ENCODE measurements at places on chromosomes 6 and 20. TPM values are rescaled to one million over a fixed set of nuclear protein-coding genes. Genes with fewer than 3 reads are reported as not detected.

DNA sequence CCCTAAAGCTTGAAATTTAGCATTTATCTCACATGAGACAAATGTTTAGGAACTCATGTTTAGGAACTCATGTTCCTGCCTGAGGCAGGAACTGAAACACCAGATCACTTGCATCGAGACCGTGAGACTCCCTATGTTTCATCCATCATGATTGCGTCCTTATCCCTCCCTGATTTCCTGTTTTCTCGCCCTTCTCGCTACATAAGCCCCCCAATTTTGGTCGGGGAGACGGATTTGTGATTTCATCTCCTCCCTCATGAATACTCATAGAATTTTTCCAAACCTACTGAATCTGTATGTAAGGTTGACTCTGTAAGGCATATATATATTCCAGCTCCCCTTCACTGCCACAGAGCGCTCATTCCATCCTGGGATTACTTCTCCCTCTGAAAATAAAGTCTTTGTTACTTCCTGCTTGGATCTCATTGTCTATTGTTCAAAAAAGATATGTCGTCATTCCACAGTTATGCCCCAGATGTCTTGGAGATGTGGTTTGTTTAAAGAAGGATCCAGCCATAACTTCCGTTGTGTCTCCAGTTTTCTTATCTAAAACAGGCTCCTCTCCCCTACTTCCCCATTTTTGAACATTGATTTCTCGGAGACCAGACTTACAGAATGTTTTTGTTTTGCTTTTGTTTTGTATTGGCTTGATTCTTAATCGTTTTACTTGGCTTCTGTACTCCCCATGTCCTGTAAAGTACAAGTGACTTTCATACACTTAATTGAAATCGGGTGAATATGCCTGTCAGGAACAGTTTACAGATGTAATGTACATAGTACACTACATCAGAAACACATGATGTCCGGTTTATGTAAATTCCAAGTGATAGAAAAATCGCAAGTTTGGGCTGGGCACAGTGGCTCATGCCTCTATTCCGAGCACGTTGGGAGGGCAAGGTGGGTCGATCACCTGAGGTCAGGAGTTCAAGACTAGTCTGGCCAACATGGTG lies 118.7 kb downstream of the HFE start:
- peak overlapping the region; percentile 96 for H3K27ac ChIP-seq
- H3K4me1 ChIP-seq, result no peaks in the 10 kb centered on the region
- H3K27me3 ChIP-seq, result no peaks in the 10 kb centered on the region
- H3K36me3 ChIP-seq, result no peaks in the 10 kb centered on the region

The SEL1L2 gene
- not detected for total RNA-seq

DNA sequence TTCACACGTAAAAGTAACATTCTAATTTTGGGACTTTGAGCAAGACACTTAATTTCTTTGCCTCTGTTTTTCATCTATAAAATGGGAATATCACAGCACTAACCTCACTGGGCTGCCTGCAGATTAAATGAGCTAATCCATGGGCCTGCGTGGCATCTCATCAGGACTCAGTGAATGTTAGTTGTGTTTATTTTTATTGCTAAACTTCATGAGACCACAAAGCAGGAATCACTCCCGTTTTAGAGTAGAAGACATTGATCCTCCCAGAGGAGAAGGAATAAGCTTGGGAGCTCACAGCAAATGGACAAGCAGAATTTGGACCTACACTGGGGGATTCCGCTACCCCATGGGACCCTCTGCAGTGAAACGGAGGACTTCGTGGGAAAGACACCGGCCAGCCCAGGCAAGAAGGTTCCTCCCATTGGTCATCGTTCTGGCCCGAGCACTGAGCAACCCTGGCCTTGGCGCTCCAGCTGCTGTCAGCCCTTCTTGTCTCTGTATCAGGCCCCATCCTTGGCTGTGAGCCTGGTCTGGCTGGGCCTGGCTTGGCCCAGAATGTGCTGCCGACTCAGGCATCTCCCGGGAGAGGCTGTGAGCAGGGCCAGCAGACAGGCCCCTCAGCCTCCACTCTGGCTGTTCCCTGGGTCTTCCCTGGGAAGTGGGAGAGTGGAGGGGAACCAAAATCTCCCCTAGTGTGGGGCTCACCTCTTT lies 79.8 kb downstream of the NFATC2 start:
- H3K36me3 ChIP-seq, result no peaks in the 10 kb centered on the region
- no peaks in the 10 kb centered on the region for H3K4me1 ChIP-seq
- no peak for DNase-seq
- H3K4me3 ChIP-seq, result no peak overlapping the region
- no peak overlapping the region for H3K27ac ChIP-seq

The CLPSL1 gene
- total RNA-seq, result not detected

The HLA-DOB gene
- not detected for total RNA-seq

The PRPH2 gene
- 0.65 TPM for total RNA-seq

- no peaks in the 10 kb centered on the region for H3K27me3 ChIP-seq
- H3K4me3 ChIP-seq, result no peak overlapping the region
- DNase-seq, result no peak
Observed at GRCh38 chr6:144347933-144348332, 62.8 kb downstream of the UTRN start.

DNA sequence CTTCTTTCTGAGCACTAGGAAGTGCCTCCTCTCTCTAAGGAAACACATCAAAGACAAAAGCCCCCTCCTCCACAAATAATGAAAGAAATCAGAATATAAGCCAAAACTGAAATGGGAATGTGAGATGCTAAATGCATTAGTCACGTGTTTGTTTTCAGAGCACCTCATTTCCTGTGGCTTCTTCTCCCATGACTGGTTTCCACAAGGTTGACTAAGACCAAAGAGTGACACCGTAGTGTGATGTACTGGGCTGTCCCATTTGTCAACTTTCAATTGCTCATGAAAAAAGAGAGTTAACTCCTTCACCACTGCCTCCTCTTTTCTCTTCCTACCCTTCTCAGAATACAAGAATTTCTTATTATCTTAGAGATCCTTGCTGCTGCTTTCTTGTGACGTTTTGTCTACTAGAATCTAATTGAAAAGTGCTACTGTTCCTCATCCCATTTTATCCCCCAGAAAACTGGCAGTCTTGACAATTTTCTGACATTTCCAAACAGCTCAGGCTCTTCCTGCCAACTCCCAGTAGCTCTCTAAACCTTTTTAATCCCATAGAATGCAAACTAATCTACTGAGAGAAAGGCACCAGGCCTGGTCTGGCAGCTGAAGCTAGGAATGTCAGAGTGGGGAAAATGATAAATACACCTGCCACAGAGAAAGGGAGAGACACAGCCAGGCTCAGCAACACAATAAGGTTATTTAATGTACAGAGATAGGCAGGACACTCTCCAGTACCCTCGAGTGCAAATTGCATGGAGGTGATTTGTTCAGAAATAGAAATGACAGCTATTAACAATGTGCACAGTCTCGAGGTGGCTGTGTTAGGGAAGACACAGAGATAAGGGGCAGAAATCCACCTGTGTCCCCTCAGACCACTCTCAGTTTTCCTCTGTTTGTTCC lies 671.7 kb upstream of the NRSN1 start:
- no peaks in the 10 kb centered on the region for H3K4me1 ChIP-seq
- no peak for DNase-seq
- no peak overlapping the region for H3K27ac ChIP-seq
- H3K4me3 ChIP-seq, result no peak overlapping the region
- no peaks in the 10 kb centered on the region for H3K27me3 ChIP-seq
- no peaks in the 10 kb centered on the region for H3K36me3 ChIP-seq

The CCN5 gene
- not detected for total RNA-seq

GRCh38 chr20:8406391-8406790 lies 274.3 kb downstream of the PLCB1 start:
- no peaks in the 10 kb centered on the region for H3K4me1 ChIP-seq
- no peak for DNase-seq
- H3K27me3 ChIP-seq, result no peaks in the 10 kb centered on the region
- no peak overlapping the region for H3K4me3 ChIP-seq

- H3K27ac ChIP-seq, result no peak overlapping the region
- no peak for DNase-seq
- H3K36me3 ChIP-seq, result no peaks in the 10 kb centered on the region
- H3K4me1 ChIP-seq, result no peaks in the 10 kb centered on the region
- H3K27me3 ChIP-seq, result no peaks in the 10 kb centered on the region
- no peak overlapping the region for H3K4me3 ChIP-seq
Observed at GRCh38 chr20:3970016-3970415, 45.3 kb downstream of the RNF24 start.

DNA sequence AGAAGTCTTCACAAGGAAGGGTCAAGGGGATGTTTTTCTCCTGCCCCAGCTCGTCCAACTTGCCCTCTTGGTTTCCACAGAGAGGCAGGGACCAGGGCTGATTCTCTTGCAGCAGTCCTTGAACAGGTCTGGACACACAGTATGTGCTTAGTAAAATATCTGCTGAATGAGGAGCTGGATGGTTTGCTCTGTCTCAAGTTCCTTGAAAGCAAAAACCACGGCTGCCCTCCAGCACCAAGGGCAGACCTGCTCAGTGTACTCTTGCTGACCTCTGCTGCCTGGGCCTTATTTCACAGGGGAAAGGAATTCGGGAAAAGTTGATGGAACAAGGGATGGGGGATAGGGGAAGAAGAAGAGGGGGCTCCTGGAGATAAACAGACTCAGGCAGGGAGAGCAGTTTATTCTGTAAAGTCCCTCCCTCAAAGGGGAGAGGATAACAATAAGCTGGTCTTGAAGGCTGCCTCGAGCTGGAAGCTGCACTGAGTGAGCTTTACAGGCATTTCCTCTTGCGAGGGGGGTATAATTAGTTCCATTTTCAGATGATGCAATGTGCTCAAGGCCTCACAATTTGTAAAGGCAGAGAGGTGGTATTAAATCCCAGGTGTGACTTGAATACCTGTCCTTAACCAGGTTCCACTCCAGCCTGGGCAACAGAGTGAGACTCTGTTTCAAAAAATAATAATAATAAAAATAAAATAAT lies 10.3 kb downstream of the KCNK5 start:
- H3K27me3 ChIP-seq, result no peaks in the 10 kb centered on the region
- H3K4me3 ChIP-seq, result no peak overlapping the region
- H3K27ac ChIP-seq, result no peak overlapping the region

The NAPB gene
- 12.3 TPM for total RNA-seq

The SPATA2 gene
- total RNA-seq, result 11.9 TPM

GRCh38 chr20:31605902-31606803 lies 1.1 kb downstream of the ID1 start:
- no peak for DNase-seq
- H3K4me1 ChIP-seq, result peaks cover 19% of the 10 kb centered on the region
- no peaks in the 10 kb centered on the region for H3K27me3 ChIP-seq
- peaks cover 11% of the 10 kb centered on the region for H3K36me3 ChIP-seq
- H3K4me3 ChIP-seq, result peak overlapping the region; percentile 72

The MLN gene
- total RNA-seq, result not detected

The IL20RA gene
- 1.7 TPM for total RNA-seq

The IRF4 gene
- 2.1 TPM for total RNA-seq

The RAB22A gene
- total RNA-seq, result 6.6 TPM

DNA sequence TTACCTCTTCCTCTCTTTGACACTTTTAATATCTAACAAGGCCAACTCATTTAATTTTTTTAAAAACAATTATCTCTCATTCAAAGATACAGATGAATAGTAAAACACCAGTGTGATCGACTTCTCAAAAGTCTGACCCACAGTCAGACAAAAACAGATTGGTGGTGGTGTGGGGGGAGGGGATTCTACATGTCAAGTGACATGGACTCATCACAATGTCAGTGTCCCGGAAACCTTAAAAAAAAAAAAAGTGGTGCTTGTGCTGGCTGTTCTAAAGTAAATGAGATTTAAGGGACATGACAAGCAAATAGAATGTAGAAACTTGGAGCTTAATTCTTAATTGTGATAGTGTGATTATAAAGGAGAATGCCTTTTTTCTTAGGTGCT lies 16.3 kb upstream of the RFPL4B start:
- no peak for DNase-seq
- no peak overlapping the region for H3K27ac ChIP-seq
- H3K36me3 ChIP-seq, result no peaks in the 10 kb centered on the region
- H3K4me3 ChIP-seq, result no peak overlapping the region
- no peaks in the 10 kb centered on the region for H3K27me3 ChIP-seq

The EFCAB8 gene
- total RNA-seq, result 0.20 TPM

The PGC gene
- total RNA-seq, result not detected

The NOX3 gene
- total RNA-seq, result not detected

DNA sequence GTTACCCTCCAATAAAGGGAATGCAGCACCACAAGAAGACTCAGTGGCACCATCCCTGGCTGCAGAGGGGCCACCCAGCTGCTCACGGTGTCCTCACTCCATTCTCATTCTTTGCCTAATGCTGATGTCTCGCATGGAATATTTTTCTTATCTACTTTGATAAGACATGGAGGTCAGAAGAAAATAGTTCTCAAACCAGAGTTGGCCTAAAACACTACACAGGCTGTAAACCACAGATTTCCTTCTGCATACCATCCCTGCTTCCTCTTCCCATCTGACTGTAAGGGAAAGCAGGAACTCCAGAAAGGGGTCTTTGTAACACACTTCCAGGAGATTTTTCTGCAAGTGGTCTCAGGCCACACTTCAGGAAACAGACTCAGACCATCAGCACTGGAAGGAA lies 43.1 kb upstream of the CD93 start:
- H3K4me1 ChIP-seq, result no peaks in the 10 kb centered on the region
- H3K27me3 ChIP-seq, result no peaks in the 10 kb centered on the region
- no peak overlapping the region for H3K4me3 ChIP-seq
- no peak for DNase-seq
- no peaks in the 10 kb centered on the region for H3K36me3 ChIP-seq

The PRSS16 gene
- total RNA-seq, result 20.2 TPM

DNA sequence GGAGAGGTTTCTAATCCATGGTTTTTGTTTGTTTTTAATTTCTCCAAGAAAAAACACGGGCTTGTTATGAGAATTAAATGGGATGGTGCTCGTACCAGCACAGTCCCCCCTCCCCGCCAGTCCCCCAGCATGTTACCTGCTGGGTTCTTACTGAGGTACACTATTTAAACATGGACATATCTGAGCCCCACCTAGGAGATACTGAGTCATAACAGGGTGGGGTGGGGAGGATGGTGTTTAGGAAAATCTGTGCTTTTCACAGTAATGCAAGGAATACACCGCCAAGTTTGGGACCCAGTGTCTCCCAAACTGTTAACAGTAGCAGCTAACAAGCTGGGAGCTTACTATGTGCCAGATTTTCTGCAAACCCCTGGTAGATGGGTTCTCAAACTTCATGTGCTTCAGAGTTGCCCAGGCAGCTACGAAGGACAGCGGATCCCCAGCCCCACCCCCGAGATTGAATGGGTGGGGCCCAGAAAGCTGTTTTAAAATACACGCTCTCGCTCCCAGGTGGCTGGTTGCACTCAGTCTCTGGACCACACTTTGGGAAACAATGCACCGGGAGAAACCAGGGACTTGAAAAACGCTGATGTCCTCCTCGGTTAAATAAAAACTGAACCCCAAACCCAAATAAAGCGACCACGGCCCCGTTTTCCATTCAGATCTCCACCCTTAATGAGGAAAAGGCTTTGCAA lies 995 bp downstream of the ZFP64 start:
- H3K27me3 ChIP-seq, result no peaks in the 10 kb centered on the region
- H3K27ac ChIP-seq, result peak overlapping the region; percentile 75
- peak overlapping the region; percentile 77 for H3K4me3 ChIP-seq
- peaks cover 9% of the 10 kb centered on the region for H3K36me3 ChIP-seq

- H3K36me3 ChIP-seq, result no peaks in the 10 kb centered on the region
- H3K27me3 ChIP-seq, result no peaks in the 10 kb centered on the region
- no peaks in the 10 kb centered on the region for H3K4me1 ChIP-seq
- no peak overlapping the region for H3K27ac ChIP-seq
- no peak for DNase-seq
- H3K4me3 ChIP-seq, result no peak overlapping the region
Observed at GRCh38 chr6:46521464-46521971, 30.3 kb upstream of the RCAN2 start.

GRCh38 chr6:53679446-53679933 lies 13.9 kb upstream of the KLHL31 start:
- no peak overlapping the region for H3K4me3 ChIP-seq
- peak; percentile 51 for DNase-seq
- no peak overlapping the region for H3K27ac ChIP-seq
- H3K4me1 ChIP-seq, result peaks cover 3% of the 10 kb centered on the region

Measured in H1 (cell line).